ENCODE measurements at places on chromosomes 4 and X.

- no peak for DNase-seq
These were observed 522.6 kb downstream of the IL15 start for GRCh38 chr4:142158980-142159379.

- no peak for DNase-seq
These were observed 14.2 kb upstream of the ANKRD17 start for GRCh38 chr4:73272816-73273215.

DNA sequence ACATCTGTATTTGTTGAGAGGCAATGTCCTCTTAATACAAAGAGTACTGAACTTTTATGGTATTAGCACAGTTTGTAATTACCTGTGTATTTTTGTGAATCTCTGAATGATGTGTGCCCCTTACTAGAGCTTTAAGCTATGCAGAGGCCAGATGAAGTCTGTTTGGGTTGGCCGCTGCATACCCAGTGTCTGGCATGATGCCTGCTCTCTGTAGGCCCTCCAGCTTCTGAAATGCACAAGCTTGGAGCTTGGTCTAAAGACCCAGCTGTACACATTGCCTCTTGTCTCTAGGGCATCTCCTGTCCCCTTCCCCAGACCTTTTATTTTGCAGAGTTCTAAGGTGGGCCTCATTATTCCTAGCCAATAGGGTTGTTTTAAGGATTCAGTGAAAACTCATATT lies 68.6 kb downstream of the CDS1 start:
- DNase-seq: no peak

GRCh38 chr4:52107336-52107735 lies 56.2 kb downstream of the SPATA18 start:
- DNase-seq: no peak

DNA sequence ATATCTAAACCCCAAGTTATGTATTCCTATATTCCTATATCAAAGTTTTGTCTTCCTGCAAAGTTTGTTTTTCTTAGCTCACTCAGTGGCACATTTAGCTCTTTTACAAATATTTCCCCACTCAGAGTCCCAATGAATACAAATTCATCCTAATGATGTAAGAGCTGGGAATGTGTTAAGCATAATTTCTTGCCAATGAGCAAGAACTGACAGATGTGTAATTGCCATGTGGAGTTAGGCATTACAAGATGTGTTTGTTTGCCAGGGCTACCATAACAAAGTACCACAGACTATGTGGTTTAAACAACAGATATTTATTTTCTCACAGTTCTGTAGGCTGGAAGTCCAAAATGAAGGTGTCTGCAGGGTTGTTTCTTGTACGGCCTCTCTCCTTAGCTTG lies 302.1 kb downstream of the KCTD8 start:
- DNase-seq: no peak

- peak; percentile 39 for DNase-seq
These were observed 304.6 kb downstream of the ARAP2 start for GRCh38 chr4:35939751-35940150.

DNA sequence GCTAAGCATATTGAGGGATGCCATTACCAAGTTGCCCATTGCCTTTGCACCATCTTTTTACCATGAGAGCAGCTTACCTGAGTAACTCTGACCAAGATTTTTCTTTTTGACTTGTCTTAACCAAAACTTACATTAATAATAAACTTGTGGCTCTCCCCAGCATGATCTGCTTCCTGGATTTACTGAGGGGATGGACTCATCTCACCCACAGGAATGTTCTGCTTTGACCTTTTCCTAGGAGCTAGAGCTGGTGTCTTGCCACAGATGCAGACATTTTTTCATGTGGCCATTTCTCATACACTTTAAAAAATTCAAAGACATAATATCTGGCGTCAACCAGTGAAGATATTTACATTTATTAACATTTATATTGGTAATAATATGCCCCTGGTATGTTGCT lies 79.2 kb upstream of the EFHC2 start:
- no peak for DNase-seq

DNA sequence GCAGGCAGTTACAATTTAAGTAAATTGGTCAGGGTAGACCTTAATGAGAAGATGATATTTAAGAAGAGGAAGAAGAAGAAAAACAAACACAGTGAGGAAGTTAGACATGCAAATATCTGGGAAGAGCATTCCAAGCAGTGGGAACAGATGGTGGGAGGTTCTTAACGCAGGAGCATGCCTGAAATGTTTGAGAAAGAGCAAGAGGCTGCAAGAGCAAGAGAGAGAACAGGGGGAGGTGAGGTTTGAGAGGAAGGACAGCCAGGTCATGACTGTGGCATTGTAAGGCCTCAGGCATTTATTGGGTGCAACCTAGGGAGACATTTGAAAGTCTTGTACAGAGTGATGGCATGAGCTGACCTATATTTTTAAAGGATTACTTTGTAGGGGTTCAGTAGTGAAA lies 136.0 kb downstream of the UGT8 start:
- DNase-seq: peak; percentile 67

- DNase-seq: peak; percentile 77
These were observed 546.5 kb upstream of the GALNTL6 start for GRCh38 chr4:171266671-171267070.

DNA sequence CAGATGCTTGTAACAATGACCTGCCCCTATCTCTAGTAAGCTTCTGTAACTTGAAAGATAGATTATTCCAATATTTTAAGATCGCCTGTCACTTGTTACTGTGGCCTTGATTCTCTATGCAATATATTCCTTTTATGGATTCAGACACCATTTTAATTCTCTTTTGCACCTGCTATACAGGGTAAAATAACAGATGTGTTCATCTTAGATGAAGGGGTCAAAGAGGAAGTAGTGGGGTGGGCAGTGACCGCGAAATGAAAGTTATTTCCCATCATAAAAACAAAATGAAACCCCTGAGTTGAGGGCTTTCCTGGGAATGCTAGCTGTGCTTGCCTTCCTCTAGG lies 175.9 kb downstream of the TSPAN5 start:
- no peak for DNase-seq

- DNase-seq: no peak
These were observed 207.3 kb upstream of the ANXA10 start for GRCh38 chr4:167885071-167885470.

GRCh38 chrX:14672611-14673172 lies 143.4 kb downstream of the GLRA2 start:
- no peak for DNase-seq

DNA sequence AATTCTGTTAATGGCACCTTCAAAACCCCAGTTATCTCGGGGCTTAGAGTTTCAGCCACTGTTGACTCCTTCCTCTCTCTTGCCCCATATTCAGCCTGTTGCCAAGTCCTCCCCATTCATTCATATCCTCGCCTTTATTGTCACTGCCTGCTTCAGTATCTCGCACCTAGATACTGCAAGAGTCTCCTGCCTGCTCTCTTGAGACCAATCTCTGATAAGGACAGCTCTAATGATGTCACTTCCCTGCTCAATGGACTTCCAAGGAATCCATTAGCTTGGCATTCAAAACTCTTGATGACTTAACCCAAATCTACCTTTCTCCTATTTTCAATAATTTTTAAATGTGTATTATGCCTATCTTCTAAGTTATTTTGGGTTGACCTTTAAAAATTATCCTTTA lies 1.1 kb upstream of the UBE2A start:
- DNase-seq: no peak

DNA sequence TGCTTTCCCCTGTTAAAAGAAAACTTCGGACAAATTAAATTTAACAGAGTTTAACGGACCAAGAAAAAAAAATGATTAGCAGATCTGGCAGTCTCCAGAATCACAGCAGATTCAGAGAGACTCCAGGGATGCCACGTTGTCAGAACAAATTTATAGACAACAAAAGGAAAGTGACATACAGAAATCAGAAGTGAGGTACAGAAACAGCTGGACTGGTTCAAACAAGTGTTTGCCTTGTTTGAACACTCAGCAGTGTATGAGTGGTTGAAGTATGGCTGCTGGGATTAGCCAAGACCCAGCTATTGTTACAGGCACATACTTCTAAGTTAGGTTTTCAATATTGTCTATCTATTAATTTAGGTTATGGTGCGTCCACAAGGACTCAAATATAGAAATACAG lies 19.1 kb downstream of the PIR start:
- peak; percentile 47 for DNase-seq

- no peak for DNase-seq
These were observed 50.4 kb downstream of the GSTCD start for GRCh38 chr4:105758958-105759357.

- no peak for DNase-seq
These were observed 16.0 kb upstream of the MMRN1 start for GRCh38 chr4:89878611-89879010.

- no peak for DNase-seq
These were observed 577.7 kb upstream of the GALNTL6 start for GRCh38 chr4:171235521-171235920.

- DNase-seq: no peak
These were observed 3.3 kb upstream of the RHOH start for GRCh38 chr4:40193578-40193977.

- no peak for DNase-seq
These were observed 22.2 kb downstream of the LIN54 start for GRCh38 chr4:82988323-82988832.

- no peak for DNase-seq
These were observed 675.8 kb upstream of the SLIT2 start for GRCh38 chr4:19575924-19576323.

DNA sequence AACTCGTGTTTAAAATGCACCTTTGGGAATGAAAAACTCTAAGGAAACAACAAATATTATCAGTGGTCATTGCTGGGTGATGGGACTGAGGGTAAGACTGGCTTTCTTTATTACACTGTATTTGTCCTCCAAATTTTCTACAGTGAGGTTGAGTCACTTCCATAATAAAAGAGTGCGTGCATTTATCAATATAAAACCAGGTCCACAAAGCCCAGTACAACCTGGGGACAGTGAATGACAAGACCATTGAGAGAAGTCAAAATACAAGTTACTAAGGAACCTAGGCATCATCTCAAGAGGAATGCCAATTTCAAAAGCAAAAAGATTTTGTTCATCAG lies 76.4 kb downstream of the MAGED4 start:
- no peak for DNase-seq

DNA sequence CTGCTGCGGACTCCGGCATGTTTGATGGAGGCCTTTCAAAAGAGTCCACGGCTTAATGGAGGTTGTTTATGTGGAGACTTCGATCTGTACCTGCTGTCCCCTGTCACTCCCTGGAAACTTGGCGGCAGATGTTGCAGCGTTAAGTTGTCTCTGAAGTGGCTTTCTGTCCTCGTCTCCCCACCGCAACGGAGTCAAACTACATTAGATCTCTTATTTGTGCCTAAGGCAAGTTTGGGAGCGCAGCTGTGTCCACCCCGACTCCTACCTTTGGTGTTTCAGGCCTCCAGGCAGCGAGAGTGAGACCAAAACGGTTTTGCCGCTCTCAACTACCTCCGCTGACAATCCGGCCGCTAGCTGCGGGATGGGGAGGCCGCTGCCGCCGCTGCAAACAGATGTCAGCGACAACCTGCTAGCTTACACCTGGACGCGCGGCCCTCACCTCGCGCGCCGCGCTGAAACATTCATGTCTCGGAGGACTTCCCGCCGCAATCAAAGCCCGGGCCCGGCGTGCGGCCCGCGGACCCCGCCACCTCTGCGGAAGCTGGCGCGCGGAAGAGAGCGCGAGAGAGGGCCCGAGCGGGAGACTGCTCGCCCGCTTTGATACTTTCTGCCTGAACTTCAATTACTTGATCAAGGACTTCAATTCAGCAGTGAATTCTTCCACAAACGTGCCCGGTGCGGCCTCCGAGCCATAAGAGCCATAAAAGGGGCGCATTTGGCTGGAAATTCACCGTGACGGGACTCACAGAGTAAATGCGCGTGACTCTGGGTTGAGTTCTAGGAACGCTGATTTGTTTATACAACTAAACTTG lies 108.4 kb downstream of the ANTXR2 start:
- DNase-seq: peak; percentile 88

- no peak for DNase-seq
These were observed 10.3 kb downstream of the NOCT start for GRCh38 chr4:139025841-139026240.

- DNase-seq: peak; percentile 82
These were observed at the start of gene NUP54 for GRCh38 chr4:76148142-76148865. Gene NUP54 (minus strand): TSS chr4:76148397. CDS start chr4:76148374, 23 bp downstream.

DNA sequence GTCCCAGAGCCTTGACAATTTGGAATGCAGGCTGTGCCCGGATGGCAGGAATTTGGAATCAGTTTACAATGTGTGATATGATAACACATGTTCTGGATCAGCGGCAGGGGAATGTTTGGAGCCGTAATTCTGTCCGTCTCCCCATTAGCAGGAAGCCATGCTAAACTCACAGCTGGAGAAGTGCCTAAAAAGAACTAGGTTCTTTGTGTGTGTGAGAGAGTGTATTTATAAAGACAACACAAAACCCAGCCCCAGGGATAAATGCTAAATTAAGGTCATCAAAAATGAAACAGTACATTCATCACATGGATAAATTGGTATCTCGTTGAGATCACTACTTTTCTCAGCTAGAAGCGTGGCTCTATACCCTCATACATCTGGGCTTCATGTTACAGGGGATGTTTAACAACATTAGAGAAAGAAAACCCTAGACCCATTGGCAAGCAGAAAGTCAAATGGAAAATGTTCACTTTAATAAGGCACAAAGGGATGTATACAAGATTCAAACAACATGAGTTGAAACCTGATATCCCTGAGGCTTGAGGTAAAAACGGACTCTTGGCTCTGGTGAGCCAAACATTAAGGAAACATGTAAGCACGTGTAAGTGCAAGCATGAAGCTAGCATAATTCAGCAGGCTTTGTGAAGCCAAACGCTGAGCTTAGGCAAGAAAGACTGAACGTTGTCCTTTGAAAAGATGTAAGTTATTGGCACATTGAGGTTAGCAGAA lies 18.0 kb upstream of the TMEM131L start:
- DNase-seq: no peak

DNA sequence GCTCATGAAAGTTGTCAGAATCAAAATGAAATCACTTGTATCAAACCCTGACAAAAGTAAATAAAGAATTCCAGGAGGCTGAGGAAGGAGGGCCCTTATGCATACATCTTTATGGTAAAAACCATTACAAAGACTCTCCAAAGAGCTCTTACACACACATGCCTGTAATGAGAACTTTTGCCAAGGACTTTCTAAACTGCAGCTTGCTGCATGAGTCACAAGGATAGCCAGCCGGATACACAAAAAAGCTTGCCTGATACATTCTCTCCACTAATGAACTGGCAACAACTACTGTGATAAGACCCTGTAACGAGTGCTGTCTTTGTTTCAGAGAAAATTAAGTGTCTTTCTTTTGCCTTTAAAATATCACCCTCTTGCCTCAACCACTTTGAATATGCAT lies 618.1 kb downstream of the PPP4R3C start:
- DNase-seq: no peak

- no peak for DNase-seq
These were observed 26.1 kb downstream of the PPP2R3B start for GRCh38 chrX:360496-361150.

GRCh38 chrX:153973127-153974002 lies 811 bp downstream of the TMEM187 start:
- DNase-seq: no peak

- DNase-seq: no peak
These were observed 372.2 kb downstream of the INPP4B start for GRCh38 chr4:142473960-142474338.
